ENCODE measurements at places on chromosomes 12 and 14. TPM values are rescaled to one million over a fixed set of nuclear protein-coding genes. Genes with fewer than 3 reads are reported as not detected.

DNA sequence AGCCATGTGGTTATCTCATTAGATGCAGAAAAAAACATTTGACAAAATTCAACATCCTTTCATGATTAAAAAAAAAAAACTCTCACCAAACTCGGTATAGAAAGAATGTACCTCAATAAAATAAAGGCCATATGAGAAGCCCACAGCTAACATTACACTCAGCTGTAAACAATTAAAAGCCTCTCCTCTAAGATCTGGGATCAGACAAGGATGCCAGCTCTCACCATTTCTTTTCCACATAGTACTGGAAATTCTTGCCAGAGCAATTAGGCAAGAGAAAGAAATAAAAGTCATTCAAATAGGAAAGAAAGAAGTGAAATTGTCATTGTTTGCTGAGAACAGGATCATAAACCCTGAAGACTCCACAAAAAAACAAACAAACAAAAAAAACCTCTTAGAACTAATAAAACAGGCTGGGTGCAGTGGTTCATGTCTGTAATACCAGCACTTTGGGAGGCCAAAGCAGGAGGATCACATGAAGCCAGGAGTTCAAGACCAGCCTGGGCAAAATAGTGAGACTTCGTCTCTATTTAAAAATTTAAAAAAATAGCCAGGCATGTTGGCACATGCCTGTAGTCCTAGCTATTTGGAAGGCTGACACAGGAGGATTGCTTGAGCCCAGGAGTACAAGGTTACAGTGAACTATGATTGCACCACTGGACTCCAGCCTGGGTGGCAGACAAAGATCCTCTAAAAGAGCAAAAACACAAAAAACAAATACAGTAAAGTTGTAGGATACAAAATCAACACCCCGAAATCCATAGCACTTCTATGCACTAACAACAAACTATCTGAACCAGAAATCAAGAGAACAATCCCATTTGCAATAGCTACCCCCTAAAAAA lies 114.4 kb downstream of the FOXA1 start:
- DNase-seq: no peak

ASCL1 gene
- under 0.01 TPM for total RNA-seq

- no peak for DNase-seq
These were observed 39.4 kb downstream of the PARP11 start for GRCh38 chr12:3833670-3834310.

DNA sequence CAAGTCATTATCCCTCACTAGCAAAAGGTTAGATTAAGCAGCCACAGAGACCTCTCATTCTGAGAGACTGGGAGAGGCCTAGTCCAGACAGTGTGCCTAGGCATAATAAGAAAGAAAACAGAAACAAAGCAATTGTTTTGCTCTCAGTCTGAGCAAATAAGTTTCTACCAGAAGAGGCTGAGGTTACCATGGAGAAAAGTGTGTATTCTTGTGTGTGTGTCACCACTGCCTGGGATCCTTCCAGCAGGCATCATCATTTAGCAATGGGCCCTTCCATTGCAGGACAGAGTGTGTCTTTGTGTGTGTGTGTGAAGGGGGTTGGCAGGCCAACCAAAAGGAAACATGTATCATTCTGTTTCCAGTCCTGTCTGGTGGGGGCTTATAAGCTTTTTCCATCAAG lies 3.7 kb downstream of the EFS start:
- DNase-seq: no peak

DNA sequence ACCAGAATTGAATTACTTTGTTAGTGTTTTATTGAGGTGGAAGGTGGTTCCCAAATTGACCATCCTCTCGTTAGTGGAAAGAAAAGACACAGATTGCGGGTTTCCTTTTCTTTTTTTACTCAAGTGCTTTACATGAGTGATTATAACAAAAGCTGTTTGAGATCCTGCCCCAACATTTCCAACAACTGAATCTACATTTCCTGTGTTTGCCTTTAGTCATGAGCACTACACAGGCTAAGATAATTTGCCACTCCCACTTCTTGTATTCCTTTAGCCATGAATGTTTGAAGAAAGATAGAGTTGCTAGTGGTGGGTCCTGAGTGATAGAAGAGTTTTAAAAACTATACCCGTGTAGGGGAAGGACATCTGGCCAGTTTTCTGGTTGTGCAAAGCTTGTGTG lies 16.0 kb downstream of the RERGL start:
- no peak for DNase-seq

- DNase-seq: no peak
These were observed 48.8 kb downstream of the LTBP2 start for GRCh38 chr14:74563233-74563585.

DNA sequence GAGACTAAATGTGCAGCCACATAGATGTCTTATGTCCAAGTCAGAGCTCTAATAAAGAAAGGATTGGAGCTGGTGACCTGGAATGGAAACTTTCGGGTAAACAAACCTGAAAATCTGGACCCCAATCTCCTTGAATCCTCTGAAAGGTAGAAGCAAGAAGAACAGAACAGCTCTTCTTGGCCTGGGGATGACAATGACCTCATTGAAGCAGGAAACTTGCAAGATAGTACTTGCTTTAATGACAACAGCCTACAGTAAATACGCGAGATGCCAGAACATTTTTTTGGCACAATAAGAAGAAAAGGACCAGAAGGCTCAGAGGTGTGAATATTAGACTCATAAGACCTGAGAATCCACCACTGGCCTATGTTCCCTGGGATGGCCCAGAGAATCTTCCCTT lies 4.1 kb upstream of the PRIMA1 start:
- no peak for DNase-seq

GRCh38 chr12:42704340-42704739 lies 114.8 kb upstream of the PRICKLE1 start:
- DNase-seq: no peak

SPX gene
- 0.68 TPM for total RNA-seq

DNA sequence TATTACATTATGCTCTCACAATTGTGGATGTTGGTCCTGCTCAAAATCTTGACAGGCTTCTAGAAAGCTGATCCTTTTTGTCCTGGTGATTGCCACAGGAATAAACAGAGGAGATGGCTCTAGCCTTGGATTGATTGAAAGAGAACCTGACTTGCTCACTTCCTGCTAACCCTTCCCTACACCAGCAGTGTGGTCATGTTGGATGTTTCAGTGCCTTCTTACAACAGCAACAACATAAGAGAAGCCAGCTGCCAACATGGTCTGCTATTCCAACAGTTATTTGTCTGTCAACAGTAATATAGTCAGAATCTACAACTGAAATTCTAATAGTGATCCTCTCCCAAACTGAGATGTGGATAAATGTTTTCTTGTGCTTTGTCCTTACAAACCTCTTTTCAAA lies 311.6 kb upstream of the DIO2 start:
- no peak for DNase-seq

GRCh38 chr14:26444822-26445221 lies 153.0 kb downstream of the NOVA1 start:
- no peak for DNase-seq

DNA sequence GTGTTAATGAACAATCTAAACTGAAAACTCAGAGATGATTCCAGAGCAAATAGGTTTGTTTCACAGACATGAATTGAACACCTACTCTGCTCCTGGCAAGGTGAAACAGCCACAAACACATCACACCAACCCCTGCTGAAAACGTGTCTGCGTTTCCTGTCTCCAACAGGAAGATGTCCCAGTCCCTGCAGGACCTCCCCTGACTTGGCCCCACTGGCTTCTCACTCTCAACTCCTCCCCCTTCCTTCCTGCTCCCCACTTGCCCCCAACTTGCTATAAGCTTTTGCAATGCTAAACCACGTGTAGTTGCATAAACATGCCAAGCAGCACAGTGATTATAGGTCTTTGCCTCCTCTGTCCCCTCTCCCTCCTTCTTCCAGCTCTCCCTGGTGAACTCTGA lies 567.6 kb downstream of the BCL11B start:
- DNase-seq: no peak

DNA sequence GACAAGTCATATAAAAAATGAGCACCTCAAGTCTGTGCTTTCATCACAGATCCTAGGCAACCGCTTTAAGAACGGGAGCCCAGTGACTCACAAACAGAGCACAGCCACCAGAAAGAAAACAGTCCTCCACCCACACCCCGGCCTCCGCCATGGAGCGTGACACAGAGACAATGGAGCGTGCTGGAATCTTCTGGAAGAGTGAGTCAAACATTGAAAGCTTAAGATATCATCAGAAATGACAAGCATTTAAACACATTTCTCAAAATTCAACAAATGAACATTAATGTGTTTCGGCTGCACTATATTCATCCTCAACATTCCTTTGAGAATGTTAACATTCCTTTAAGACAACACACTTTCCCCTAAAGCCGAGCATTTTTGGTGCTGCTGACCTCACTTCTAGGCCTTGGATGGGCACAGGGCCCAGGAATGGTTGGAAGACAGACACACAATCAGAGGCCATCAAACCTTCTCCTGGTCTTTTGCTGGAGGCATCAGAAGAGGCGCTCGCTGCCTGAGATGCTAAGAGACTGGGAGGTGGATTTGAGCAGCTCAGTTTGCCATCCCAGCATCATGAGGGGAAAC lies 23.6 kb upstream of the TMEM132D start:
- DNase-seq: no peak

RHOF gene
- total RNA-seq: 7.8 TPM

DNA sequence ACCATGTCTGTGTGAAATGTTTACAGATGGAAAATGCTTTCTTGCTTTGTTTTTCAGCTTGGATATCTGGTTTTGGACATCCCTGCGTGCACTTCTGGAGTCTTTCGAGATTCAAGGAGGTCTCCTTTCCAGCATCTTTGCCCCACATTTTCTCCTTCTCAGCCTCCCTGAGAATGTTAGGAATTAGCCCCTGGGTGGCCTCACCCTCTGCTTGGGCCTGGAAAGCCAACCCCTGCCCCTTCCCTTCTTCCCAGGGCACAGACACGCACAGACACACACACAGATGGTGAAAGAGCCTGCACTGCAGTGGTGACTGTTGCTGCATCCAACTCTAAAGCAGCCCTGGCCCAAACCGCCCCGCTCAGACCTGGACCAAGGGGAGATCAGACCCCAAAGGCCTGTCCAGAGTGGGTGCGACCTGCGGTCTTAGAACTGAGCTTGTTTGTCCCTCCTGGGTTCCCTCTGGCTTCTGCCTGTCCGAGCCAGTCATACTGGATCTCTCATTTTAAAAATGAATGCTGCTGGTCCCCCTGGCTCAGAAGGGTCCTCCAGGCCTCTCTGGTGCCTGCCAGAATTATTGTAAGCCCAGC lies 8.7 kb upstream of the NCOR2 start:
- DNase-seq: no peak

SOAT2 gene
- total RNA-seq: 0.55 TPM

All from sigmoid colon (tissue), 7 donors.